LoVo (cell line): ENCODE measurements at places on chromosomes 7 and 10.
A peak's percentile ranks its signal among the peaks of the same experiment; 100 is the strongest.

DNA sequence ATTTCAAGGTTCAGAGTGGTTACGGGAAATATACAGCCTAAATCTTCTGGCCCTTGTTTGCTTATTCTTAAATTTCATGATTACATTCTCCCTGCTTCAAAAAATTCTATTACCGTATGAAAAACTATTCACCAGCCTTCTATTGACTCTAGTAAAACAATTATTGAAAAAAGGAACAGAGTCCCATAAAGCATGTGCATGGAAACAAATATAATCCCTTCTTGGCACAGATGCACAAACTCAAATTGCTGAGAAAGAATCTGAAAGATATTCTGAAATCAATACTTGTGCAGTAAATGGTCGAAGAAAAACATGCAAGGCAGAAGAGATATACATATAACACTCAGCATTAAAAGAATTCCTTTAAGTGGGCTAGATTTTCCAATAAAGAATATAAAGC, 83.6 kb downstream of the LRRN3 start:
- DNase-seq, result no peak

DNA sequence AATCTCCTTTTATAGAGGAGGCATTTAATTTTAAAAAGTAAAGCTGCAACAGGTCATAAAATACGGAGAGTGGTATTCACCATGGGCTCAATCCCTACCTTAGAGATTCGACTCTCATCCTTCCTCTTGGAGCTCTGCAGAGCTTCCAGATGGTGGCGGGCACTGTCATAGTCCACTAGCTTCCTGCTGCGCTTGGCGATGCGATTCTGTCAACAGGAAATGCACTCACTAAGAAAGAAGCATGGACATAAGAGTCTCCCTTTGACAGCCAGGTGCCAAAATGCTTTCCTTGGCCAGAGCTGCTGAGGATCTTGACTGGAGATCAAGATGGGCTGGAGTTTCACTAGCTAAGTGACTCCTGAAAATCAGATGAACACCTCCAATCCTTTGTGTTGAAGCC, 154.4 kb downstream of the AMPH start:
- no peak for DNase-seq

GRCh38 chr7:28729281-28729680, 228.8 kb downstream of the TRIL start:
- no peak for DNase-seq

DNA sequence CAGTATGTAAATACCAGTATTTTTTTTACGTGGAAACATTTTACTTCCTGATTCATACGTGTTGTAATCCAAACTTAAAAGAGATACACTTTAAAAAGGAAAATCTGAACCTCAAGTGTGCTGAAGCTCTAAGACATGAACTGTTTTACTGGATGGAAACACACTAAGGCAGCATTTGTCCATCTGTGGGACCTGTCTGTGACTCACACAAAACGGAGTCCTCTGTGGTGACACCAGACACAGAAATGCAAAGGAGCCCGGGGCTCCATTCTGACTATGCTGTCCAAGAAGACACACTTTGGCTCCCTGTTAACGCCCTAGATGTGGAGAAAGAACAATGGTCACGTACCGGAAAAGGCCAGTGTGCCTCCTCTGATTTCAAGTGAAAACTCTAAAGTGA, 23.9 kb downstream of the RNF133 start:
- DNase-seq, result no peak

- DNase-seq, result no peak
Measured at GRCh38 chr7:121608785-121609184, 212.7 kb upstream of the FAM3C start.

DNA sequence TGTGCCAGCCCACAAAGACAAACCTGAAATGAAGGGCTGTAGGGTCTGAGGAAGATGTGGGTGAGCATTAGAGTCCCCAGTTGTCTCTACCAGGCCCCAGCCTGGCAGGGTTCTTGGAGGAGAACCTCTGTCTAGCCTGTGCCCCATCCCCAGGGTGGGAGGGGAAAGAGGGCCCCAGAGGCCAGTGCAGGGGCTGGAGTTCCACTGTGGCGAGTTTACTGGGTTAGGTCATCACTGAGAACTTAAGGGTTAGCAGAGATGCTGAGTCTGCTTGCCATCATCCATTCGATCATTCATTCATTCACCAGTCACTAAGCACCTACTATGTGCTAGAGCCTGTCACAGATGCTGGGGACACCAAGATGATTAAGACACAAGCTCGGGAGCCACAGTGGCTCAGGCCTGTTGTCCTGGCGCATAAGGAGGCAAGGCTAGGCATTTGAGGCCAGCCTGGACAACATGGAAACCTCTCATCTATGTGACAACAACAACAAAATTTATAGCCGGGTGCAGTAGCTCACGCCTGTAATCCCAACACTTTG, 2.6 kb downstream of the ANKRD2 start:
- DNase-seq, result no peak

GRCh38 chr10:24240041-24240751, 31.3 kb downstream of the KIAA1217 start:
- DNase-seq, result no peak

- peak; percentile 68 for DNase-seq
Measured at GRCh38 chr7:27345164-27345887, 102.7 kb downstream of the EVX1 start.

DNA sequence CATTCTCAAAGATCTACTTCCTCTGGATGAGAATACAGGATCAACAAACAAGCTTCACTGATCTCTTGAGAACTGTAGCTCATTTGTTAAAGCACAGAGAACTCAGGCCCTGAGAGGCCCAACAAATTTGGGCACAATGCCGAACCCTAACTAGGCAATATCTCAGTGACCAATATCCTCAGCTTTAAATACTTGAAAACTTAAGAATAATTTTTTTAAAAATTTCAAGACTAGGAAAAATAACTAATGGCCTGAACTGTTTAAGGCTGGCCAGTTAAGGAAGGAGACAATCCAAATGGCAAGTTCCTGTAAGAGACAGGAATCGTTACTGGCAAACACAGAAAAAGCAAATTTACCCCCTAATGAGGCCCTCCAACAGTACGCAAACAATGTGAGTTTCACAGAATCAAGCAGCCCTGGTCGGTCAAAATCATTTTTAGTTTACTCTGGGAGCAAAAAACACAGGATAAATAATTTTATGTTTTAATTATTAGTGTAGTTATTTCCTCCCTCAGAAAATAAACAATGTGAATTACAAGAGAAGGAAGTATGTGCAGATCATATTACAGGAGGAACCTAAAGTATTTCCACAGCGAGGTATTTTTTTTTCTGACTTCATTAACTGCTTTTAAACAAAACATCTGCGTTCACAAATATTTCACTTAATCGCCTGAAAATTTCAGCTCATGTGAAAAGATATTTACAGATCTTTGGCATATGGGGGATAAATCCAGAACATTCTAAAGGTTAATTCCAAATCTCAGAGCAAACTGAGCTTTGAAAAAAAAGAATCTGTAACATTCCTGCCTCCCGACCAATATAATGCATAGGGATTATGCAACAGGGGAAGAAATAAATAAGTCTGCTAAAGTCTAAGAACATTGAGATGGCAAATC, 39.5 kb downstream of the NT5C2 start:
- DNase-seq, result no peak

DNA sequence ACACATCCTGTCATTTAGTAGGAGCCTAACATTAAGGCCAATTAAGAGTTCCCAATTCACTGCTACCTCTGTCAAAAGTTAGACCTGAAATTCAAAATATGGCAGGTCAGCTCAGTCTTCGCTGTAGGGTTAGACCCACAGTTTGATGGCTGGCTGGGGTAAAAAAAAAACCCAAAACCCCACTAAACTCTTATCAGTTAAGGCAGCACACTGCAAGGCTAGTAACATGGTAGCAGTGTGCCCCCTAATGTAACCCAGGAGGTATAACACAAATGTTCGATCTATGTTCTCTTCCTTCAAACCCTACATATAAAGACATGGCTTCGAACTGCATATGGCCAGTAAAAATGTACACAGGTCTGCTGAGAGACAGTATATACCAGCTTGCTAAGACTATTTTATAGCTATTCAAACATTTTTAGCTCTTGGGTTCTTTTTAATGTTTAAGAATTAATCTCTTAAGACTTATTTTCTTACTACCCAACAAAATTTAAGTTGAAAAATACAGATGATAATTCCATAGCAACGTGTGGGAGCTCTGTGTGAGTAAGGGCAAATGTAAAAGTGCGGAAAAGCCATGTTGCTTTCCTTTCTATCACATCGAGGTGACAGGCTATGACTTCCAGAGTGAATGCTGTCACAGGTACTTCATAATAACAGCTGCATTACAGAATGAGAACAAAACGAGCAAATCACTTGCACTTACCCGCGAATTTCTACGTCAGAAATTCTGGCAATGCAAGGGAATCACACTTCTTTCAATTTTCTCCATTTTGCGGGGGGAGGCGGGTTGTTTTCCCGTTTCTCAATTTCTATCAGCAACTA, 168.4 kb upstream of the IMMP2L start:
- peak; percentile 15 for DNase-seq

GRCh38 chr7:152925412-152926147, 166.0 kb downstream of the ACTR3B start:
- DNase-seq, result no peak
